WTC11 (cell line): ENCODE measurements at places on chromosomes 2 and 18.

GRCh38 chr2:75221862-75222261, 22.5 kb upstream of the TACR1 start:
- DNase-seq = no peak

GRCh38 chr2:219422952-219423534, 4.9 kb downstream of the DES start:
- DNase-seq = no peak

DNA sequence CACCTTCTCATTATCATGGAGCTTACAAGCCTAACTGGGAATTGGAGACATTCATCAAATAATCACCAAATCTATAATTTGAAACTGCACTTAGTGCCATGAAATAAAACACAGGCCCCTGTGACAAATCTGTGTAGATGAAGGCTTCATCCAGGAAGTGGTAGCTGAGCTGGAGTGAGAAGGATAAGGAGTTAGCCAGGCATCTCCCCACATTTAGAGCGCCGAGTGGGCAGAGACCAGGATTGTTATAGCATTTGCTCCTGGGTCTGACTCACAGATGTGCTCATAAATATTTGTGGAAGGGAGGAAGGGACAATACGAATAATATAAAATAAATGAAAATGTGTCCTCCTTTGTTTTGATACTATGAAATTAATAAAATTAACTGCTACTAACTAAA, 2.5 kb upstream of the MAT2A start:
- no peak for DNase-seq

GRCh38 chr2:143263066-143263625, 133.9 kb downstream of the ARHGAP15 start:
- peak; percentile 19 for DNase-seq

DNA sequence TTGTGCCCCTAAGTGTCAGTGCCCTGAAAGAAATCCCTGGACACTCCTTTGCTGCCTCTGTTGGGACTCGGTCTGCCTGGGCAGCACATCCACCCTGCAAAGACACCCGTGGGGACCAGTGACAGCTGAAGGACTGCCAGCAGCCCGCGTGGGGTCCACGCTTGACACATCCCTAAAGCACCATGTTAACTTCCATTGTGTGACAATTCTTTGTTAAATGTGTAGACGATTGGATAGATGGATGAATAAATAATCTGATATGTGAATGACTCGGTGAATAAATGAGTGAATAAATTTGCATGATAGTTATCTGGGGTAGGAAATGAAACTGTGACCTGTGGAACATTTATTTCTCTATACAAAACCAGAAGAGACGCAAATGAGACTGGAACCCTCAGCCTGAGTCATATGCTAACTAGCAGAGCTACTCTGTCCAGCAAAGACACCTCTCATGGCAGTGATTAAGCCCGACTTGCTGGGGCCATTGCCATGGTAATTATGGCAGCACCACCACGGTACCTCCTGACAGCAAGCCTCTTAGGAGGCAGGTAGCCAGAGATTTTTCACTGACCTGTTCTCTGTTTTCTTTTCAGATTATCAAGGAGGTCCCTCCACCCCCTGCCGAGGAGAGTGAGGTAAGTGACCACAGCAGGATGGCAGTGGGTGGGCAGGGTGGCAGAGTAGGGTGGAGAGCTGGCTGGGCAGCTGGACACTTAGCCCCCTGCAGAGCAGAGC, 156.8 kb downstream of the ANTXR1 start:
- DNase-seq = no peak

- peak; percentile 45 for DNase-seq
Measured at GRCh38 chr2:26740890-26741302, 23.2 kb upstream of the SLC35F6 start.

DNA sequence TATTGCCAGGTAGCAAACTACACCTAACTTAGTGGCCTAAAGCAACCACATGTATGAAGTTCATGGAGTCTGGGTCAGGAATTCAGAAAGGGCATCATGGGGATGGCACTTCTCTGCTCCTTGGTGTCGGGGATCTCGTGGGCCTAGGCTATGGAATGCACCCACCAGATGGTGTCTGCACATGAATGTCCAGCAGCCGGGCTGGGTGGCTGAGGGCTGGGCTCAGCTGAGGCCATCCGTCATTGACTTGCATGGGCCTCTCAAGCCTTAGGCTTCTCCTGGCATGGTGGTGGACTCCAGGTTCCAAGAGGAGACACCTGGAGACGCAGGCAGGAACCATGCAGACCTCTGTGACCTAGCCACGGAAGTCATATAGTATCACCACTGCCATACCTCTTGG, 26.0 kb upstream of the RPL31 start:
- DNase-seq = no peak

- DNase-seq = no peak
Measured at GRCh38 chr2:174929786-174930185, 75.4 kb downstream of the CHN1 start.

DNA sequence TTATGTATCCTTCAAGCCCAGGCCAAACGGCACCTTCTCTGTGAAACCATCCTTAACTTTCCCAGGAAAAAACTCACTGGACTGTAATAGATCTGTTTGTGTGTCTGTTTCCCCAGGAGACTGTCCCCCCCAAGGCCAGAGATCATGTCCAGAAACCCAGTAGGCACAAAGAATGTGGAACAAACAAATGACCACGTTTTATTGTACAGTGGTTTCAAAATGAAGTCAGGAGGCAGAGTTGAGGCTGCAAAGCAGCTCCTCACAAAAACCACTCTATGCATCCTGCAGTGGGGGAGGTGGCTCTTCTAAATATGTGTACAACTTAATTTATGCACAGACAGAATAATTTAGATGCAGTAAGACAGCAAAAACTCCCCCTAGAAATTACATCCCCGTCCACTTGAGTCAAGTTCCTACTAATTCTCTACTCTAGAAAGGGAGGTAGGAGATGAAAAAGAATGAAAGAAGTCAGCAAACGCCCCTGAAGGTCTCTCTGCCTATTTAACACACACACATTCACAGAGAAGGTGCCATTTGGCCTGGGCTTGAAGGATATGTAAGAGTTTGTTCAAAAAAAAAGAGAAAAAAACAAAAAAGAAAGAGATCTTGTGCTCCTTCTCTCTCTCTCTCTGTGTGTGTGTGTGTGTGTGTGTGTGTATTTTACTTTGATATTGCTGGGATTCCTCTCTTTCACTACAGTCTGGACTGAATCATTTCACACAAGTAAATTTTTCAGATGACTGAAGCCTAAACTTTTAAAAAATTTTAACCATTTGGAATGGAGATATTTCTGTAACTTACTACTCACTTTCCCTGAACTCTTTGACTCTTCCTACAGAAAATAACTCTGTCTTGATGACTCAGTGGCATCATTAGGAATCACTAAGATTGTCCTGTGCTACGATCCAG, 19.5 kb downstream of the BCL2 start:
- no peak for DNase-seq

- DNase-seq = no peak
Measured at GRCh38 chr2:136133586-136133985, 15.6 kb upstream of the CXCR4 start.

DNA sequence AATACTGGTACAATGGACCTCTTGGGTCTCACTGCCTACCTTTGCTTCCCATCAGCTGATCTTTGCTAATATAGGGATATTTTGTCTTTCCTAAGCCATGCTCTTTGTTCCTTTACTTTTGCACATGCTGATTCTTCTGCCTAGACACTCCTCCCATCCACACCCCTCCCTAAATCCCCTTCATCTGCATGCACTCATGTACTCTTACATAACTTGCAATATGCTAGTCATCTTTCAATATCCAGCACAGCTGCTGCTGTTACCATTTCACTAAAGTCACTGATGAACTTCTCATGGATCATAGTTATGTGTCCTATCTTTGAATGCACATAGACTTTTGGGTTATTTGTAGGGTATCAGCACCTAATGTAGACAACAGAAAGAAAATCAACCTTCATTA, 18.5 kb upstream of the DTNA start:
- DNase-seq = no peak
